Activated naive CD4-positive, alpha-beta T cell (primary cell): ENCODE measurements at places on chromosomes 3 and 15.

DNA sequence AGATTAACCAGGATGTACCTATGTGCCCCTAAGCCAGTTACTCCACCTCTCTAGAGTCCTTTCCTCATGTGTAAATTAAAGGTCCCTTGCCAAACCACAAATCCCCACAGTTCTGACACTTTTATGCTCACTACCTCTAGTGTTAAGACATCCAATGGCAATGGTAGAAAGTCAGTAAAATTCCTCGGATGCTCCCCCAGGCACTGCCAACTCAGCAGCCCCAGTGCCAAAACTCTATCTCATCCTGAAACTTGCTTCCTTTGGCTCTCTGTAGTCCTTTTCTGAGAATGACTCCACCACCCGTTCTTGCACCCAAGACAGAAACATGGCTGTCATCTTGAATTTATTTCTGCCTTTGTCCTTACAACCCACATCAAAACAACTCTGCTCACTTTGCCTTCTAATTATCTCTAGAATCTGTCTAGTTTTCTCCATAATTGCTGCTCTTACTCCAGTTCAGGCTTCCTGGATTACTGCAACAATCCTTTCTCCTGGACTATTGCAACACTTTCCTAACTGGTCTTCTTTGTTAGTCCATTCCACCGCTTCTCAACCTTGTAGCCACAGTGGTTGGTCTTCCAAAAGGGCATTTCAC lies 41.6 kb downstream of the MB21D2 start:
- no peak for DNase-seq

DNA sequence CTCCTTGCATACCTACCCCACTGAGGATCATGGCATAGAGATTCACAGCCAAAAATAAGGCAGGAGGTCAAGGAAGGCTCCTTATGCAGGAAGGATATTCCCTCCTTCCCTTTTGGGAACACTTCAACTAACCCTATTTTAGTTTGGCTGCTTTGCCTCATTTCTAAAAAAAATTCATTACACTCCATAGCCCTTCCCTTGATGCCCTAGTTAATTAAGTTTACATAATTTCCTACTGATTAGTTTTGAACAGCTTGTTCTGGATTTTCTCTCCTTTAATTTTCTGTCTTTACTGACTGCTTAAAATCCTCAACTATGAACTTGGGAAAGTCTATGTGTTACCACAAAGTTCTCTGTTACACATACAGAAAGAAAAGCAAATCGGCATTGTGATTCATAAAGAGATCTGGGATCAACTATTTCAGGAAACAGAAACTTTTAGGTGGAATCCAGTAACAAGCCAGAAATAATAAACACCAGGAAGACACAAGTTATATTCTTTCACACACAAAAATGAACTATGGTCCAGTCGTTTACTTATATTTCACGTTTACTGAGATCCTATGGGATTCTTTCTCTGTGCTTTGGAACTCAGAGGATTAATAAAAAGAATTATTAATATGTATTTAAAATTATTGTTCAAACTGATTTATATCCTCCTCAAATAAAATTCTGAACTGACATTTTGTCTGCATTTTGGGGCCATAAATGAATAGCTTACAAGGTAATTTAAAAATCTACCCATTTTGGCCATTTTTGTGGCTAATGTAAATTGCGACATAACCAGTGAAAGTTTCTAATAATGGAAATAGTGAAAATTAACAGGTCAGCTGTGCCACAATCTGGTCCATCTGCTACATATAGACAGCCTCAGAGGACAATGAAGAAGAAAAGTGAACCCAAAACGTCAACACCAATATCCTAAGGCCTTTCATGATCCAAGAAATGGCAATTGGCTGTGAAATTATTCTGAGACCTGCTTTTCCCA lies 113.8 kb downstream of the FRMD5 start:
- no peak for DNase-seq

DNA sequence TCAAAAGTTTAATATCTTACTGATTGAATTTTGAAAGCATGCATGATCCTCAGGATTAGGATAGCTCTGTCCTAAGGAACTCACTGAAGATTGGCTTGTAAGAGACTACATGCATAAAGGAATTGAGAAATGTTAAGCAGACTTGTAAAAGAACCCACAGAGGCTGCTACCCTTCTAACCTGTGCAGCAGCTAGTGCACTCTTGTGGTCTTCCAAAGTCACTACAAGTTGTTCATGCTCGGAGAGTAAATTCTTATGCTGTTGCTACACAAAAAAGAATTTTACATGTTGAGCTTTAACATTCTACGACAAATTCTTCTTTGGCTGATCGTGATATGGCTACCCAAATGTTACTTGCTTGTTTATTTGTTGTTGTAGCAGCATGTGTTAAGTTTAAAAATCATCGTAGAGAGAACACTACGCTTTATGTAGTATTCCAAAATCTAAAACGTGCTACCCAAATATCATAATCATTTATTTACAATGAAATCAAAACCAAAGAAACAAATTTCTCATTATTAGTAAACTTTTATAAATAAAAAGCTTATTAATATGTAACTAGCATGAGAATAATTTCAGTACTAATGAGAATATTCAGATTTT lies 55.0 kb downstream of the GOLIM4 start:
- DNase-seq = no peak

DNA sequence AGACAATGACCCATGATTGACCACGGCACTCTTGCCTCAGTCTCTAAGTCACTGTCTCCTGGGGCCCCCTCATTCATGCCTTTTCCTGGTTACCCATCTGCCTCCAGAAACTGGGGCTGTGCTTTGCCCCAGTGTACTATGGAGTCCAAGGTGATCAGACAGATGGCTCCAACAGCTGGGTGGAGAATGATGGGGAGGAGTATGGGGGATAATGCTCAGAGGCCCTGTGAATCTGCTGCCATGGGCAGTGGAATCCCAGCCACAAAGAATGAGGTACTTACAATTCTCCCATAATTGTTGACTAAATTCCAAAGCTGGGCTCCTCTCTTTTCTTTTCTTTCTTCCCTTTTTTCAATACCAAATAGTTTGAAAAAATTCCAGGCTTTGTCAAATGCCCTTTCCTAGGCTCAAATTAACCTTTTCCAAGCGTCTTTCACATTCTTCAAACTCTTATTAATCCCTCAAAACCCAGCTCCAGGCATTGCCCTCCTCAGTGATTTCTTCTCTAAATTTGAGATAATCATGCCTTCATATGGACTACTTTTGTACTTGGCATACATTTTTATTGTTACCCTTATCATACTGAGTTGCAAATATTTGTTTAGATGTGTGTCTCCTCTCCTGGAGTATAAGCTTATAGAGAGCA lies 148.5 kb upstream of the ICE2 start:
- no peak for DNase-seq

DNA sequence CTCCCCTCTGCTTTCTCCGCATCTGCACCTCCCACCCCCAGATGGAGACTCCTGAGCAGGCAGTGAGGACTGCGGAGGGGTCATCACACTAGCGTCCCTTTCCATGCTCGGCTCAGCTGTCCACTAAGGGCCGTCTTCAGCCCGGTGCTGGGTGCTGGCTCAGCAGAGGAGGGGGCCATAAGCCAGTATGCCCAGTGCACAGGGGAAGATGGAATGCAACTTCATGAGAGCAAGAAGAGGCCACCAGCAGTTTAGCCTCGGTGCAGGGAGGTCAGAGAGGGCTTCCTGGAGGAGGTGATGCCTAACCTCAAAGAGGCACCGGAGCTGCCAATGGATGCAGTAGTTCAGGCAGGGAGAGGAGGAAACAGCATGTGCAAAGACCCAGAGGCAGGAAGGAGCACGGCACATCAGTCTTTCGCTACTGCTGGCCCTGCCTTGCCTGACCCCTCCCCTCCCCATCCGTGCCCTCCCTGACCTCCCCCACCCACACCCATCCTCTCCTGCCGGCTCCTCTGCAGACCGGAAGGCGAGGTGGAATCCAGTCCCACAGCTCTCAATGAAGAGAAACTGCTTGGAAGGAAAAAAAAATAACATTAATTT lies 15.2 kb upstream of the PLXND1 start:
- no peak for DNase-seq

DNA sequence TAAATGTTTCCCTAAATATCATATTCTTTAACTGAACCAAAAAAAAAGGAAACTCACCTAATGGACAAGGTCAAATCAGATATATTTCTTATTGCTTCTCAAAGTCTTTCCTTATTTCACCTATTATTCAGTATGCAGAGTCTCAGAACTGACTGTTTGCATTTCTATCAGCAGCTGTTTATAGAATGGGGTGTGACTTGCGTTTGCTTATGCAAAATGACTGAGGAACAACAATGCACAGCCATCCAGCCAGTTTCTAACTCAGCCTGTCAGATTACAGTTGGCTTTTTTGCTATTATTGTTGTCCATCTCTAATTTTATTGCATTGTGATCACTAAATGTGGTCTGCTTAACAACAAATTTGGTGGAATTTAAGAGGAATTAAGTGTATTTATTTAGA lies 40.7 kb downstream of the RAB27A start:
- no peak for DNase-seq

GRCh38 chr3:161800985-161801559 lies 304.5 kb downstream of the OTOL1 start:
- DNase-seq = no peak

DNA sequence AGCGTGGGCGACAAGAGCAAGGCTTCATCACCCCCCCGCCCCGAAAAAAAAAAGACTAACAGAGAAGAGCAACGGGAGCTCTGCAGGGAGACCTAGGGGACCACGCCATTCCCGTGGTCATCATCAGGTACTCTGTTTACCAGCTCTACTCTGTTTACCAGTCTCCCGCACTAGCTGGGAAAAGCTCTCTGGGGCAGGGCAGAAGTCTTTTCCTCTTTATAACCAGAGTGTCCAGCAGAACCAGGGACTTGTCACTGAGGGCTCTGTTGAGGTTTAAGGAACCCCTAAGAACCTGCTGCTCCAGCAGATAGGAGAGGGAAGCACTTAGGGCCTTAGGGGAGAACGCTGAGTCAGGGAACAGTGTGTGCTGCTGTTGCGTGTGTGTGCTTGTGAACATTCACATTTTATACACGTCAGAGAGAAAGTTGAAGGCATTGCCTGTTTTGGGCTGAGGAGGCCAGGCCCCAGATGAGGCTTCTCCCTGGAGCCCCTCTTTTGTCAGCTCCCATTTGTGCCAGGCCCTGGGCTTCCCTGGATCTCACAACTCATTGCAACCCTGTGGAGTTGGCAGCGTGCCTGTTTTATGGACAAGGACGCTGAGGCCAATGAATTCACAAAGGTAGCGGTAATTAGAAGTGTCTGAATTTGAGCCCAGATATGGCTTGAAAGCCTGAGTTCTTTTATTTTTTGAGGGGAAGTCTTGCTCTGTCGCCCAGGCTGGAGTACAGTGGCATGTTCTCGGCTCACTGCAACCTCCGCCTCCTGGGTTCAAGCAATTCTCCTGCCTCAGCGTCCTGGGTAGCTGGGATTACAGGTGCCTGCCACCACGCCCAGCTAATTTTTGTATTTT lies 24.2 kb upstream of the ERICH6 start:
- DNase-seq = no peak

- no peak for DNase-seq
Observed at GRCh38 chr3:194384156-194384555, 14.6 kb upstream of the LRRC15 start.

DNA sequence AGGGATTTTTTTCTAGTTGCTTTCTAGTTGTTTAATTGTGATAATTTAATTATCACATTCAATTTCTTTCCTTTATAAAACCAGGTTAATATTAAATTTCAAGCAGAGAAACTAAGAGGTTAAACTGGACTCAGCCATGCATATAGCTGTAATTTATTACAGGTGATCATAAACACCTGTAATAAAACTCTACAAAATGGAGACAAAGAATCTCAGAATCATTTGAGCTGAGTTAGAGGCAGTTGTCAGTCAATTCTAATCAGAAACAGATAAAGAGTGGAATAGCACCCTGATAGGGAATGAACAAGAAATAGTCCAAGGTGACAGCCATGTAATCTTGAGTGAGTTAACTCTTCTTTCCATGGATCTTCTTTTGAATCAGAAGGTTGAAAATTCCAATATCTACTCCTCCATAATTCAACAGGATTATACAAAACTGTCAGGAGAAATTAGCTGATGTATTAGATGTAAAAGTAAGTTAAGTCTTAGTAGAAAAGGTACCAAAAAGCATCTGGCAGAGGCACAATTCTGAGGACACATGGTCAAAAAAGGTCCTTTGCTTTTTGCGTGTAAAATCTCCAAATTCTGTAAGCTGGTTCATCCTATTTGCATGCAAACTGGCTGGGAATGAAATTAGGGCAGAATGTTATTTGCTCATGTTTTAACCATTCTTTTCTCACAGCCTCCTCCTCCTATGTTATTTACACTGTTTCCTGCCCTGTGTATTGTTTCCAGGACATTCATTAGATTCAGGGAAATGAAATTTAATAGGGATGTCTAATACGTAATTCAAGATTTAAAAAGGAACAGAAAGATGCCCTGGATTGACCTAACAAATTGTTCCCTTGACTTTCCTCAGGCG lies 39.4 kb upstream of the B3GNT5 start:
- DNase-seq = no peak

- no peak for DNase-seq
Observed at GRCh38 chr3:16079519-16079918, 95.0 kb upstream of the GALNT15 start.

- no peak for DNase-seq
Observed at GRCh38 chr3:1734494-1735122, 364.1 kb upstream of the CNTN4 start.

DNA sequence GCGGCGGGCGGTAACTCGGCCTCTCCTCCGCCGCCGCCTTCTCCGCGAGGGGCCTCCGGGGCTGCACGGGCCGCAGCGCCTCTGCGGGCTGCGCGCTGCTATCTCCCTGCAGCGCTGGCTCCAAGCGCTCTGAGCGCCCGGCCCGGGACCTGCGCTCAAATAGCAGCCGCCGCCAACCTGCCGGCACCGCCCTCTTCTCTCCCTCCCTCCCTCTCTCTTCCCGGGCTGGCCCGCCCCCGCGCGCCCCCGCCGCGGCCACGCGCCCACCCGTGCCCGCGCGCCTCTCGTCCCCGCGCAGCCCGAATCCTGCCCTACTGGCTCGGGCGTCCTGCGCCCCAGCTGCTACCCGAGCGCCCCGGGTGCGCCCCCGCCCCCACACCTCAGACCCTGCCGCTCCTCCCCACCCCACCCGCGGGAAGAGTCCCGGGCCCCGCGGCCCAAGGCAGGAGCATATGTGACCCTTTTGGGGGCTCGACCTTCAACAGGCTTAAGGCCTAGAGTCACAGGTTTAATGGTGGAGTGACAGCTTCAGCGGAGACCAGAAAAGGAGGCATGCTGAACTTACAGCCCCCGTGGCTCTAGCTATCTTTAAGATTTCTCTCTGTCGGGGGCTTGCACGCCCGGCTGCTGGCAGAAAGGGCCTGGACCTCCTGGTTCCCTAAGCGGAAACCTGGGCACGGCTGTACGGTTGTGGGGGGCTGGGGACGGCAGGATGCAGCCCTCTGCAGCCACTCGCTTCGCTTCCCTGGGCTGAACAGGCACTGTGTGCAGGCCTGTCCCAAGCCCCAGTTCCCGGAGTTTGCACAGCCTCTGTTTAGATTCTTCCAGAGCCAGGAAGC lies at the start of gene CACNA2D2:
CACNA2D2 (minus strand) TSS at position 131 of the 839 bp plus-strand sequence. CDS start 211 bp downstream, outside the sequence.
- DNase-seq = peak; percentile 46

- DNase-seq = no peak
Observed at GRCh38 chr3:119184796-119185570, 11.6 kb downstream of the UPK1B start.

GRCh38 chr3:175295248-175296130 lies 436.4 kb downstream of the NAALADL2 start:
- no peak for DNase-seq
